ENCODE measurements at places on chromosomes 4 and X.

DNA sequence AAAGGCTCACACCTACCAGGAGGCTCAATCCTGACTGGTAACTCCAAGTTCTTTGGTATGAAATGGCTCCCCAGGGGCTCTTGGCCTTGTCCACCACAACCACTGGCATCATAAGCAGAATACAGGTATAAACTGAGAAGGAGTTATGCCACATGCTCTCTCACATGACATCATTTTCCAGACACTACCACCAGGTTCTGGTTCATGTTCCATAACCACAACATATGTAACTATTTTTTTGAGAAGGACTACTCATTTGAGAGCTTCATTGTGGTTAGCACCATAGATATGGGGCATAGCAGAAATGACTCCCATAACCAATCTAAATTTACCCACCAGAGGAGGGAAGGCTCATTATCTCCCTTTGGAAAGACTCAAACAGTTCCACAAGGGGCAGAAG lies 19.6 kb downstream of the PRDM5 start:
- DNase-seq, result no peak

- no peak for DNase-seq
Measured at GRCh38 chr4:116272336-116272735, 813.0 kb downstream of the TRAM1L1 start.

DNA sequence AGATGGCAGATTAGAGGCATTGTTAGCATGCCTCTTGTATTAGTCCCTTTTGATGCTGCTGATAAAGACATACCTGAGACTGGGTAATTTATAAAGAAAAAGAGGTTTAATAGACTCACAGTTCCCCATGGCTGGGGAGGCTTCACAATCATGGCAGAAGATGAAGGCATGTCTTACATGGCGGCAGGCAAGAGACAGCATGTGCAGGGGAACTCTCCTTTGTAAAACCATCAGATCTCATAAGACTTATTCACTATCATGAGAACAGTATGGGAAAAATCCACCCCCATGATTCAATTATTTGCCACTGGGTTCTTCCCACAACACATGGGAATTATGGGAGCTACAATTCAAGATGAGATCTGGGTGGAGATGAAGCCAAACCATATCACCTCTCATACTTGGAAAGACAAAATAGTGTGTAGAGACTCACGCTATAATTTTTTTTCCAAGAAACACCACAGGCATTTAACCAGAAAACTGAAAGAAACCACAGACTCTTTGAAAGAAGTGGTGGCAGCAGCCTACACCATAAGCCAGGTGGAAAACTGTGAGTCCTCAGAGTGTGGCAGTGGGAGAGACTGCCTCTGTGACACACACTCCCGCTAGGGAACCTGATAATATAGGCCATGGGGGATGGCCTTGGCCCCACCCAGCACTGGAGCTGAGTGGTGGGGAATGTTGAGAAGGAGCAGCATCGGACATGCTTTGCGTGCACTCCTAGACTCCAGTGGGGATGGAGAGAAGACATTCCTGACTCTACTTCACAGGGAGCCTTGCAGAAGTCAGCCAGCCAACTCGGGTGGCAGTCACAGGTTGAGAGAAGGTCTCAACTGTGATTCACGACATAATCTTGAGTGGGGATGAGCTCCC lies 51.5 kb downstream of the SLC2A9 start:
- DNase-seq, result no peak

- no peak for DNase-seq
Measured at GRCh38 chr4:123476089-123476488, 79.5 kb downstream of the SPRY1 start.

DNA sequence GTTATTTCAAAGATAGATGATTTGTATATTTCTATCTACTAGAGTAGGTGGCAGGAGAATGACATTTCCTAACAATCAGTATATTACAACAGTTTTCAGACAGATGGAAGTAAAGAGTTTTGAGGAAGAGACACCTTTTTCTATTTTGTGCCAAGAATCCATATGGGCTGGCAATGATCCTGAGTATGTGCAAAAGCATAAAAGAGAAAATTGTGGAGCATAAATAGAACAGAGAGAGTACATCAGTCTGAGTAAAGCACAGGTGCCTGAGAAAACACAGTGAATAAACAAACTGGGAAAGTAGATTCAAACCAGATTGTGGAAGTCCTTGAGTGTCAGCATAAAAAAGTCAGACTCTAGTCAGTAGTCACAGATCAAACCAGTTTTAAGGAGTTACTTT lies 96.8 kb upstream of the WDR44 start:
- no peak for DNase-seq

DNA sequence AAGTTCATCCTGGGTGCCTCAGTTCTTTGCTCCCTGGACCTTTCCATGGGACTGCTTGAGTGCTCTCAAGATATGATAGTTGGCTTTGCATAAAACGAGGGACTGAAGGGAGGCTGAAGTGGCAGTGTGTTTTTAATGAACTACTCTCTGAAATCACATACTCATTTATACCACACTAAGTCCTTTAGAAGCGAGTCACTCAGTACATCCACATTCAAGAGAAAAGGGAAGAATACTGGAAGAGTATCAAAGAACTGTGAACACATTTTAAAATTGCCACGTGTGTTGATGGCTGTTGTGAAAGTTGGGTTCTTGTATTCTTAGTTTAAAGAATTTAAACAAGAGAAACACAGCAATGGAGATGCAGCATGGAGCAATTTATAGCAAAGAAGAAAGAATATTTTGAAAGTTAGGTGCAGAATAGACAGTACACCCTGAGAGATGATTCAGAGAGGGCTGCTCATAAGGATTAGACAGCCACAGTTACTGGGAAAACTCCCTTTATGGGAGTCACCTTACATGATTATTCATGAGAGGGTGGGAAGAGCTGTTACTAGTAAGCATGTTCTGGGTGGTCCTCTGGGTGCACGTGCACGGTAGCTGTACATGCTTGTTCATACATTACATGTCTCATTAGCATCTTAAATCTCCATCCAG lies 380.7 kb downstream of the ADGRL3 start:
- no peak for DNase-seq
